ENCODE measurements at places on chromosomes 11 and 22.

DNA sequence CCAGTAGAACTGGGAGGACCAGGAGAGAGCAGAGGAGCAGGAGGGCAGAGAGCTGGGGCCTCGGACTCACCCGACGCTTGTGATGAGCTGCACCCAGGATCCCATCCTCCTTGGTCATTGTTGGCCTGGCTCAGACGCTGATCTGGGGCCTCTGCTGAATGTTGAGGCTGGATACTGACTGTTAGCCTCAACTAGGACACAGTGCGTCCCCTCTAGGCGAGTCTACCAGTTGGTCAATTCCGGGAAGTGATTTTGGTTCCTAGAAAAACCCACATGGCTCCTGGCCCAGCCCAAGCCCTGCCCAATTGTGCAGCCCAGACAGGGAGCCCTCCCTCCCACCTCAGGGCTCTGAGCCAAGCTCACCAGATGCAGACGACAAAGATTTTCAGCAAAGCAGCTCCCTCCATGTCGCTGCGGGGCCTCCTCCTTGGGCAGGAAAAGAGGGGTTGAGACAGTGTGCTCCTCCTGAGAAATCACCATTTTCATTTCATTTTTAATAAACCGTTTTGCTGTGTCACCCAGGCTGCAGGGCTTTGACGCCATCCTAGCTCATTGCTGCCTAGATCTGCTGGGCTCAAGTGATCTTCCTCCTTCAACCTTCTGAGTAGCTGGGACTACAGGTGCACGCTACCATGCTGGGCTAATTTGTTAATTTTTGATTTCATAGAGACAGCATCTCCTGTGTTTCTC lies at the start of gene APOL4:
Gene APOL4 (minus strand): TSS at position 180 of the 690 bp plus-strand sequence. CDS start 75 bp downstream, at position 105.
- peak; percentile 82 for DNase-seq

GRCh38 chr11:45371251-45372115 lies 85.3 kb upstream of the SYT13 start:
- peak; percentile 81 for DNase-seq

- DNase-seq: no peak
Observed at GRCh38 chr11:6191742-6192141, 7.3 kb upstream of the OR52W1 start.

- DNase-seq: peak; percentile 59
Observed at GRCh38 chr22:33853200-33854097, 66.8 kb downstream of the LARGE1 start.

GRCh38 chr22:21920341-21921183 lies 32.1 kb downstream of the PPM1F start:
- DNase-seq: no peak

DNA sequence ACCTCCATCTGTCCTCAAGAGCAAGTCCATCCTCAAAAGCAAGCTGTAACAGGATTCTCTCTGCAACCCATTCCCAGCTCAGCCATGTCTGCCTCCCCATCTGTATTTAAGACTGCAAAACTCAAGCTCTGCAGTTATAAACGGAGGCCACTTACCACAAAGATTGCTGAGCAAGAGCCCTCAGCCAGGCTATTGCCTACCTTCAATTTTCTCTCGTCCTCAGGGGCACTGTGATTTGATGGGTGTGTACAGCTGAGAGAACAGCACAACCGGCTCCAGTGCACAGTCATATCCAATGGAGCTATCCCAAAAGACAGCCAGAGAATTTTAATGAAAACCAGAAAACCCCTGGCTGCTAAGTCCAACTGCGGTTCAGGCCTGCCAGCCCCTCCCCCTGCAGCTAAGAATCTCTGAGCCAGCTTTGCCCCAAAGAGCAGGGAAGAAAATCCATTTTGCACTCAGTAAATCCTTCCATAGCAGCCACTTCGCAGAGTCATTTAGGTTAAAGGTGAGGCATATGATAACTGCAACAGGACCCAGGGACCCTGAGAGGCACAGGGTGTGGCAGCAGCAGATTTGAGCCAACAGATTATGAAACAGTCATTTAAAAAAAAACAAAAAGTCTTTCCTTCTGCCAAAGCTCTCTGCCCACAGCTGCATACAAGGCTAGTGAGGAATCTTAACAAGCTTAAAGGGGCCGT lies 37.6 kb downstream of the RAB30 start:
- peak; percentile 56 for DNase-seq

DNA sequence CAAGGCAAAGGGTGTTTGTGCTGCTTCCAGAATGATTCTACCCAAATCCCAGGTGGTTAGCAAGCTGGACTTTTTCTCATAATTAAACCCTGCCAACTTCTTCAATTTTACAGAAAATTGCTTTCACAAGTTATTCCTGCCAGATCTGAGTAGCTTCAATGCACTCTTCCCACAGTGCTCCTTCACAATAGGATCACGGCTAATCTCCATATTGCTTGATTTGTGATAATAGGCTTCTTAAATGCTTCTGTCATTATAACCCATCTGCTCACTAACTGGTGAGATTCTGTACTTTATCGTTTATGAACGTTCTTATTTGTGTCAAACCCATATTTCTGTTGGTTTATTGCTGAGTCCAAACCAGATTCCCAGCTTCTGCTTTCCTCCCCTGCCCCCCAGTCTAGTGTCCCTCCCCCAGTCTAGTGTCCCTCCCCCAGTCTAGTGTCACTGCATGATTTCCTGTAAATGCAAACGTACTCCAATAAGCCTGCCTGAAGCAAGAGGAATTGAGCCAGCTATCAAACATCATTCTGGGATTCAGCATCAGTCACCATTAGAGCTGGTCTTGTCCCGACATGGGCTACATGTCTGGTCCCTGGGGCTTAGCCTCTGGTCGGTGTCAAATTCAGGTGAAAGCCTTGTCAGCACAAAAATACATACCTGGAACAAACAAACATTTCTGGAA lies 14.0 kb downstream of the MMP3 start:
- no peak for DNase-seq

DNA sequence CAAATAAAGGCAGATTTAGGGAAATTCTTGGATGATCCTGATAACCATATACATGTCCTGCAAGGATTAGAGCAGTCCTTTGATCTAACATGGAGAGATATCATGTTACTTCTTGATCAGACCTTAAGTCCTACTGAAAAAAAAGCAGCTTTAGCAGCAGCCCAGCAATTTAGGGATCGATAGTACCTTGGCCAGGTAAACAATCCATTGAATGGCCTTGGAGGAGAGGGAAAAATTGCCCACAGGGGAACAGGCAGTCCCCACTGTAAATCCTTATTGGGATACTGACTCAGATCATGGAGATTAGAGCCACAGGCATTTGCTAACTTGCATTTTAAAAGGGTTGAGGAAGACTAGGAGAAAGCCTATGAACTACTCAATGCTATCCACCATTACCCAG lies 47.8 kb downstream of the PRSS23 start:
- no peak for DNase-seq

- DNase-seq: no peak
Observed at GRCh38 chr11:45704635-45705034, 39.2 kb upstream of the CHST1 start.

DNA sequence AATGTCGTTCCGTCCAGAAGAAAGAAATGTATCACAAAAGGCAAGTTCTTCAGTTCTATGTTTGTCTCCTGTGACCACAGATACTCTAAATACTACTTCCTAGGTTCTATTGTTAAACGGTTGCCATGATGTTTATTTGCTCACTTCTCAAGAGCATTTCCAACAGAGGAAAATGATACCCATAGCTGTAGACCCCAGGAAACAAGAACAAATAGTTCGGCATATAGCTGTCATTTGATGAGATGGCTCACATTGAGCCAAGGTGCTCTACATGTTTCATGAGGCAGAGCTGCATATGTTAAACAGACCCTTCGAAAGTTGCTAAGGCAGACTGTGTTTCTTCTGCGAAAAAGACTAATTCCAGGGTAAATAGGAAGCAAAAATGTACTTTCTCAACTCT lies 15.4 kb upstream of the ANGPTL5 start:
- no peak for DNase-seq

GRCh38 chr11:61728066-61728939 lies 24.1 kb upstream of the MYRF start:
- DNase-seq: no peak

DNA sequence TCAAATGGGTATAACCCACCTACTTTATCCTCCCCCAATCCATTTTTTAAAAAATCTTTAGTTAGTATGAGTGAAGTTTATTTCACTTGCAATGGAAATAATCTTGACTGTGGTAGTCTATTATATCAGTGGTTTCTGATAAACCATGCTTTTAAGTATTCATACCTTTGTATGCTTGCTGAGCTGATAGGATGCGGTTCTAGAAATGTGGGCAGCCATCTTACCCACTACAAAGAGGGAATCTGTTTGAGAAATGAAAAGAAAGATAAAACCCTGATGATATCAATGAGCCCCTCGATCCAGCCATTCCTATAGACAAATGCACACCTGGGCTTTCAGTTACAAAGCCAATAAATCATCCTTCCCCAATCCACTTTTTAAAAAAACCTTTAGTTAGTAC lies 13.8 kb upstream of the PVALB start:
- DNase-seq: no peak

DNA sequence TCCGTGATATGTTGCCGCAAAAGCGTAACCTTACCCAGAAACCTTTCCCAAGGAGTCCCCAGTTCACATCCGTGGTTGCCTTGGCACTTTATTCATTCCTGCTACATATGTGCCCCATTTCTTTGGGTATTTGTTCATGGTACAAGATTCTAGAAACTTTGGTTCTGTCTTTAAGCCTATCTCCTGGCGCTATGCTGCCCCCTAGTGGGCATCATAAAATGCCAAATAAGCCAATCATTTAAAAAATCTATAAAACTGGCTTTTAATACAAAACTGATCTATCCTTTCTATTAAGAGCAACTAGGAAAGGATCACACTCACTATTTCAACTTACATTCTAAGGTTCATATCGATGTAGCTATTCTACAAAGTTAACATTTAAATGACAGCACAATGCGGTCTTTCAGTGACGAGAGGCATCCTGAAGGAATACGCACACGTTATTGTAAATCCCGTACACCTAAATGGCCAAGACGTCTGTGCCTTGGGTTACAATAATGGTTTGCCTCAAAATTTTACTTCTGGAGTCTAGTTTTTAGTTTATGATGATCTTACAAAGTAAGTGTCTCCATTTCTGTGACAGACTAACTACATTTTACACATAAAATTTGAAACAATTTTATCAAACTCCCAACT lies 16.2 kb downstream of the PIWIL3 start:
- DNase-seq: peak; percentile 70

- no peak for DNase-seq
Observed at GRCh38 chr11:124898263-124898680, 607 bp upstream of the ROBO4 start.

DNA sequence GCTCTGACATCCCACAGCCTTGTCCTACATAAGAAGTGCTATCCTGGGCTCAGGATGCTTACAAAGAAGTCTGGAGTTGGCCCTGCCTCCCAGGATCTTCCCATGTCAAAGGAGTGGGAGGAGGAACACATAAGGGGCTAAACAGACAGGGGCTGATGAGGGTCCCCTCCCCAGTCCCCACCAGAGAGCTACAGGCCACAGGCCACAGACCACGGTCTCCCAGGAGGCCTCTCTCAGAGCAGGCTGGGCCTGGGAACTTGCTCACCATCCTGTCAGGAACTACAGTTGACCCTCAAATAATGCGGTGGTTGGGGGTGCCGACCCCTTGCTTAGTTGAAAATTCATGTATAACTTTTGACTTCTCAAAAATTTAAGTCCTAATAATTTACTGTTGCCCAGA lies 315.5 kb downstream of the NTM start:
- DNase-seq: no peak

Measured in ovary (tissue), 10 donors.